ENCODE measurements at places on chromosomes 2 and 18. TPM values are rescaled to one million over a fixed set of nuclear protein-coding genes. Genes with fewer than 3 reads are reported as not detected.

GRCh38 chr2:26542676-26543505 is 65.0 kb upstream of the OTOF start:
- H3K36me3 ChIP-seq, result no peaks in the 10 kb centered on the region
- DNase-seq, result no peak
- no peak overlapping the region for H3K4me3 ChIP-seq
- H3K4me1 ChIP-seq, result no peaks in the 10 kb centered on the region
- peaks cover 8% of the 10 kb centered on the region for H3K27me3 ChIP-seq
- no peak overlapping the region for H3K27ac ChIP-seq

- H3K27me3 ChIP-seq, result no peaks in the 10 kb centered on the region
- H3K4me1 ChIP-seq, result peaks cover 28% of the 10 kb centered on the region
- DNase-seq, result no peak
These were observed 3.2 kb upstream of the ANKRD53 start for GRCh38 chr2:70975237-70975636.

PRKAG3 gene
- total RNA-seq, result not detected

OR6B2 gene
- total RNA-seq, result not detected

DNA sequence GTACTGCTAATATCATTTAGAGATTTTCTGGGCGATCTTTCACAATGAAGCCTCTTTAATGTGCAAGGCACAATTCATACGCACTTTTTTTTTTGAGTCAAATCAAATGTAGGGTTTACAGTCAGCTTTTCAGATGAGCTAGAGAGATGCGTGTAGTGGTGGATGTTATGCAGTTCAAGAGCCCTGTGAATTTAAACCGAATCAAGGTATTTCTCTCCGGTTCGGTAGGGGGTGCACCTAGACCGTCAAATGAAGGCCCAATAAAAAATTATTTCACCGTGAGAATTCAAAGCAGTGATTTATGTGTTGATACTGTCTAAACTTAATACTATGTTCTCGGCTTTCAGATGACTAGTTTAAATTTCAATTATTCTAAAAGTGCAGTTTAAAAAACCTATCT is 1.1 kb downstream of the PTH2R start:
- DNase-seq, result no peak
- H3K4me3 ChIP-seq, result no peak overlapping the region
- peaks cover 13% of the 10 kb centered on the region for H3K4me1 ChIP-seq
- no peaks in the 10 kb centered on the region for H3K36me3 ChIP-seq
- no peak overlapping the region for H3K27ac ChIP-seq

HIBCH gene
- total RNA-seq, result 22.9 TPM

All from suprapubic skin (tissue), 4 donors.